ENCODE measurements at places on chromosomes 5 and 9. TPM values are rescaled to one million over a fixed set of nuclear protein-coding genes. Genes with fewer than 3 reads are reported as not detected.

GPRIN1 gene
- total RNA-seq, result 25.2 TPM

PCDHGA4 gene
- 7.5 TPM for total RNA-seq

ATP10B gene
- total RNA-seq, result 9.3 TPM

ARHGEF28 gene
- 13.6 TPM for total RNA-seq

FXN gene
- total RNA-seq, result 8.0 TPM

KCNN2 gene
- 7.3 TPM for total RNA-seq

PIK3R1 gene
- 73.3 TPM for total RNA-seq

CBY3 gene
- total RNA-seq, result not detected

SMIM33 gene
- total RNA-seq, result not detected

FAXDC2 gene
- total RNA-seq, result 26.0 TPM

MLANA gene
- 0.20 TPM for total RNA-seq

ABCA2 gene
- total RNA-seq, result 52.0 TPM

EGFLAM gene
- total RNA-seq, result 124 TPM

TAF11L7 gene
- total RNA-seq, result not detected

All from spinal cord (tissue), 10 donors.